SIG-M5 (cell line): ENCODE measurements at places on chromosomes 3 and 15.

GRCh38 chr15:69451951-69452691 lies 497 bp upstream of the RPLP1 start:
- DNase-seq, result no peak

- no peak for DNase-seq
Measured at GRCh38 chr15:45855907-45856579, 221.2 kb downstream of the SQOR start.

DNA sequence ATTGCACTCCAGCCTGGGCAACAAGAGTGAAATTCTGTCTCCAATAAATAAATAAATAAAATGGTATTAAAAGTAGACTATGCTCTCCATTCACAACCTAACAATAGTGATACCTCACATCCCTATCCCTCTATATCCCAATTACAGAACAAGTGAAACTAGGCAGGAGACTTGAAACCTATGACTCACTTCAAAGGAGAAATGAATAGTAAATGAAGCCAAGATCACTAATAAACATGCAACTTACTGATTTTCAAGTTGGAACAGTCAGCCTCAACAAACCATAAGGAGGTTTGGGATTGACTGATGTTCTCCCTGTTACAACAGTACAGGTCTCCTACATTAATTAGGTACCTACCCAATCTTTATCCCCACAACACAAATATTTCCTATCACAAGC lies 103.4 kb downstream of the GSK3B start:
- no peak for DNase-seq

- no peak for DNase-seq
Measured at GRCh38 chr3:123459862-123460261, 11.0 kb upstream of the ADCY5 start.

DNA sequence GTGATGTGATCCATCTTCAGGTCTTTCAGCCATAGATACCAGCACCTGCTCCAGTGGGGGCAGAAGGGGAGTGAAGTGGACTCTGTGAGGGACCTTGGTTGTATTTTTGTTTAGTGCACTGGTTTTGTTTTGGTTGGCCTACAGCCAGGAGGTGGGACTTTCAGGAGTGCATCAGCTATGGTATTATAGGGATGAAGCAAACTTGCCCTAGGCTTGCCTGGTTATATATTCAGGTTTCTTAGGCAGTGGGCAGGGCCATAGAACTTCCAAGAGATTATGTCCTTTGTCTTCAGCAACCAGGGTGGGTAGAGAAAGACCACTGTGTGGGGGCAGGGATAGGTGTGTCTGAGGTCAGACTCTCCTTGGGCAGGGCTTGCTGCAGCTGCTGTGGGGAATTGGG lies 337.3 kb upstream of the SGO1 start:
- no peak for DNase-seq

- DNase-seq, result no peak
Measured at GRCh38 chr3:183309276-183309675, 56.2 kb downstream of the B3GNT5 start.

- no peak for DNase-seq
Measured at GRCh38 chr3:171531716-171532115, 71.5 kb upstream of the TNIK start.

DNA sequence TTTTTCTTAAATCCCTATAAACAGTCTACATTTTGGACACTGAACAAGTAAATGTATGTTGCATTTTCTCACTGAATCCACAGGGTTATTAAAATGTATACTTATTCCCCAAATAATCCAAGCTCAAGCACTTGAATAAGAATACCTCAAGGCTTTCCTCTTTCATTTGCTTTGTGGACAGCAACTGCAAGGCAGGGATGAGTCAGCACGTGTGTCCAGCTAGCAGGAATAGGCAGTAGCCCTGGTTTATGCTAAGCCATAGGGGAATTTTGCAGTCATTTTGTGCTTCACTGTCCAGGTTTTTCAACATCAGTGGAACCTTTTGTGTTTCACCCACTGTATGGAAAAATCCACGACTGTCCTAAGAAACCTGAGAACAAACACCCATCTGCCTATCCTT lies 96.7 kb upstream of the KCNMB2 start:
- no peak for DNase-seq

GRCh38 chr3:58340594-58341244 lies 8.0 kb downstream of the PXK start:
- no peak for DNase-seq

DNA sequence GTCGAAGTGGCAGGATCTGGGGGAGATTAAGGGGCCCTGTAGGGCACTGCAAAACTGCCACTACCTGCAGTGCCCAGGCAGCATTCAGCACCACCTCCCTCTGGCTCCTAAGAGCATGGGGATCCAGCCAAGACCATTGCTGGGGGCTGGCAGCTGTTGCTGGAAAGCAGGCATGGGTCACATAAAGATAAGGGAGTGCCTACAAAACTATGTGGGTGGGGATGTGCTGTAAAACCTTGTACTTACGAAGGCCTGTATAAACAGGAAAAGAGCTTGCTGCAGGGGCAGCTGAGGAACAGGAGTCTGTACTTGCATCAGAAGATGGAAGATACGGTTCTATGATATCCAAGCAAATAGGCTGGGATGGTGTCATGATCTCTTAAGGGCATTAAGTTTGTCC lies 27.1 kb downstream of the IL20RB start:
- DNase-seq, result no peak

DNA sequence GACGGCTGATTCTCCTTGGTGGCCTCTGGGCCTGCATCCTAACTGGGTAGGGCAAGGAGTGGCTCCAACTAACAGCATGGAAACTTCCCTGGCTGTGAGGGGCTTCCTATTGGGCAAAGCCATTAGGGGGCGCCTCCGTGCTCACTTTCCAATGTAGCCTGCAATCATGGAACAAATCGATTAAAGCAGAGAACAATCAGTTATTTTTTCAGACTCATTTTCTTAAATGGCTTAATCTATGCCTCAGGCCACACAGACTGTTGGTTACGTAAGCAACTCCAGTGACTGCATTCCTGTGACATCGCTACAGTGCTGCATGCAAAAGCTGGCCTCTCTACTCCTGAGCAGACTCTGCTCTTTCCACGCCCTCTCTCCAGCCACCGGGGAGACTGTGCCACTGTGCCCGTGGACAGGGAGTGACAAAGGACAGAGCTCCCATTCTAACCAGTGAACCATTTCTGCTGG lies 278.9 kb downstream of the KLF13 start:
- no peak for DNase-seq

- DNase-seq, result no peak
Measured at GRCh38 chr3:161323926-161324621, 47.2 kb downstream of the SPTSSB start.

DNA sequence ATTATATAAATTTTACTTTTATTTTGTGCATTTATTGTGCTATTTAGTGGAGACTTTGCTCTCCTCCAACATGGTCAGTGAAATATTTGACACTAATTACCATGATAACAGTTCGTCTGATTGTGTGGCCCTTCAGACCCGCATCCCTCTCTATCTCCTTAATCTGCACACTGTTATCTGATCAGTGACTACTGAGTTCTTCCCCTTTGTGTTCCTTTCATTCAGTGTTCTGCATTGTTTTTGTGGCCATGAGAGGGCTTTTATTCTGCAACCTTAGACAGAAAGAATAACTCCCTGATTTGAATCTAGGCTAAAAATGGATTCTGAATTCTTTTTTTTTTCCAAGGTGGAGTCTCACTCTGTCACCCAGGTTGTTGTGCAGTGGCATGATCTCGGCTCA lies 11.9 kb upstream of the FMN1 start:
- DNase-seq, result no peak

DNA sequence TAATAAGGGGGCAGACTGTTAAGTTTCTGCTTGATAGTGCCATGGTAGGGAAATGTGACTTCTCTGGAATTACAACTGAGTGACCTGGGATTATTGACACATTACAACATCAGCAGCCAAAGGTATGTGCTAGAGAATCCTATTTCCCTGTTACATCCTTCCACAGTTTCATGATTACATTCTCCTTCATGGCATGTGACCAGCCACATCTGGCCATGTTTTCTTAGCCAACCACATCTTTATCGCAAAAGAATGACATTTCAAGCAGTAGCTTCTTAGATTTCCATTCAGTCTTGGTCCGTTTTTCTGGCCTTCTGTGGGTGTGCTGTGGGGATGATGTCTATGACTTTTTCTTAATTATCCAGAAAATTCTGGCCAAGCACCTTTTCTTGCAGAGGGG lies 45.4 kb upstream of the CTDSPL start:
- no peak for DNase-seq
